ENCODE measurements at places on chromosomes 3 and 15. TPM values are rescaled to one million over a fixed set of nuclear protein-coding genes. Genes with fewer than 3 reads are reported as not detected.

- H3K4me1 ChIP-seq, result no peaks in the 10 kb centered on the region
- H3K27ac ChIP-seq, result no peak overlapping the region
- no peaks in the 10 kb centered on the region for H3K27me3 ChIP-seq
- DNase-seq, result no peak
- H3K36me3 ChIP-seq, result no peaks in the 10 kb centered on the region
- H3K4me3 ChIP-seq, result no peak overlapping the region
Observed at GRCh38 chr3:44890258-44890657, 15.8 kb downstream of the TGM4 start.

DNA sequence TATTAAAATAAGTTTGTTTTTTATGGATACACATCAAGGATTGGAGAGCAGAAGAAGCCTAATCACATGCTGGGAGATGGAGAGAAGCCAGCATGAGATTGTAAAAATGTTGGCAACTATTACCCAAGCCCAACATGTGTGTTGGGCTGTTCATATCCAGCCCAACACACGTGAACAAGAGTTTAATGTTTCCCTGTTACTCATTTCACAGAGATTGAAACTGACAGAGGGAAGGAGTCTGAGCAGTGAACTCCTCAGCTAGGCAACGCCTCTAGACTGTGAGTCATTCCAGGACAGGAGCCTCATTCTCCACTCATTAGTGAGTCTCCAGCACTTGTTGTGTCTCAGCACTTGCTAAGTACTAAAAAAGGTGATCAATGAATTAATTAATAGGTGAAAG lies 43.2 kb upstream of the CMSS1 start:
- H3K4me1 ChIP-seq, result no peaks in the 10 kb centered on the region
- no peak for DNase-seq
- no peaks in the 10 kb centered on the region for H3K36me3 ChIP-seq

GRCh38 chr15:37289109-37289765 lies 188.9 kb upstream of the MEIS2 start:
- no peaks in the 10 kb centered on the region for H3K27me3 ChIP-seq
- H3K4me1 ChIP-seq, result no peaks in the 10 kb centered on the region
- H3K27ac ChIP-seq, result no peak overlapping the region

- no peak overlapping the region for H3K4me3 ChIP-seq
- H3K36me3 ChIP-seq, result no peaks in the 10 kb centered on the region
- DNase-seq, result no peak
- no peaks in the 10 kb centered on the region for H3K4me1 ChIP-seq
Observed at GRCh38 chr3:108428586-108428985, 81.8 kb downstream of the MYH15 start.

Gene GRAMD1C
- total RNA-seq, result 0.37 TPM

Gene DISP2
- 0.53 TPM for total RNA-seq

DNA sequence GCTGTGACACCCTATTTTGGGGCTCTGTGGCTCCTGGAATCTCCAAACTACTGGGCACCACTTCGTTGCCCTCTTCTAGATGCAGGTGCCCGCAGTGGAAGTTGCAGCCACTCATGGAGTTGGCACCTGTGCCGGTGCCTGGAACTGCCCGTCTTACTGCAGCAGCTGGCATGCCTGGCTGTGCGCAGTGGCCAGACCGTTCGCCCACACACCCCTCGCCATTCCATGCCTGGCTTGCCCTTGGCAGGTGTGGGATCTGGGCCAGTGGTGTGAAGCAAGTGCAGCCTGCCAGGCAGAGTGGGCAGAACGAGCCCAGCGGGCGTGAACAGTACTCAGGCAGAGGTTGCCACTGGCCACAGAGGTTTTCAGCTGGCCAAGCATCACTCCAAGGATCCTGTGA lies 1286.7 kb downstream of the ROBO1 start:
- H3K36me3 ChIP-seq, result no peaks in the 10 kb centered on the region
- no peaks in the 10 kb centered on the region for H3K27me3 ChIP-seq
- no peak overlapping the region for H3K4me3 ChIP-seq
- H3K27ac ChIP-seq, result no peak overlapping the region
- H3K4me1 ChIP-seq, result no peaks in the 10 kb centered on the region
